Effector memory CD8-positive, alpha-beta T cell (primary cell): ENCODE measurements at places on chromosomes 5 and 9.

GRCh38 chr9:123445981-123446610 is 90.1 kb downstream of the CRB2 start:
- no peak for DNase-seq

DNA sequence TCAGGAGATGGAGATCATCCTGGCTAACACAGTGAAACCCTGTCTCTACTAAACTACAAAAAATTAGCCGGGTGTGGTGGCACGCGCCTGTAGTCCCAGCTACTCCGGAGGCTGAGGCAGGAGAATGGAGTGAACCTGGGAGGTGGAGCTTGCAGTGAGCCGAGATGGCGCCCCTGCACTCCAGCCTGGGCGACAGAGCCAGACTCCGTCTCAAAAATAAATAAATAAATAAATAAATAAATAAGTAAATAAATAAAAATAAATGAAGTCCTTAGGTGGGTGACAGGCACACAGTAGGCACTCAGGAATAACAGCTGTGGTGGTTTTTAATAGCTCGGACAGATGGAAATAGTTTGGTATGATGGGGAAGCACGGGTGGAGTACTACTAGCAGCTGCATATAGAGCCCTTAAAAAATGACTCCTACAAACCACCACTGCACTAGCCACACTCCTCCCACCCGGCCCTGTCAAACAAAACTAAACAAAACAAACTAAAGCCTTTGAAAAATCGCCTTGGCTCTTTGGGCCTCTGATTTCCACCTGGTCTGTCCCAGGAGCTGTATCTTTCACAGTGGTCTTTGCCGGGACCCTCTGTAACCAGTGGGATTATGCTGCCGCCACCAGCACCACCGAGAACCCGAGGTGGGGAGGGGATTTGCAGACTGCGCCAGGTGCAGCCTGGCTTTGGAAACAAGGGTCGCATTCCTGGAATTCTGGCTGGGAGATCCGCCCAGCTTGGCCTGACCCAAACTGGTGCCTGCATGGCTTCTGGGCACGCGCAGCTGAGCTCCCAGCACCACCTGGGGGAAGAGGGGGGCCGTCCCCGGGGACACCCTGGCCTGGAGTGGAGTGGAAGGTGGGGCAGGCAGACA is 5.1 kb upstream of the WDR5 start:
- no peak for DNase-seq

DNA sequence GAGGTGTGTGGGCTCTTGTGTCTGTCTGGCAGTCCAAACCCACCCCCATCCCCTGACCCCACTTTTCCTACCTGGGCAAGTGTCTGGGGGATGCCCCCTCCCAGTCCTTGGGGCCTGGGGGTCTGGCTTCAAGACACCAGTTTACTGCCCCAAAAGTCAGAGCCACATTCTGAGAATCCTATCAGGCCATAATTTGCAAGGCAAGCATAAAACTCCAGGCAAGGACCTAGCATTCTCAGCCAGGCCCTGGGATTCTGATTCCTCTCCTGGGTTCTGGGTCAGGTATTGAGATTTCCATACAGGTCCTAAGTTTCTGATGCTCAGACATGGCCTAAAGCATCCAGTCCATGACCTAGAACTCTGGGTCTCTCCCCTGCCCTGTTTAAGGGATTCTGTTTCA is 33.3 kb downstream of the CXXC5 start:
- DNase-seq = no peak

GRCh38 chr9:78821126-78821822 is 524.3 kb downstream of the PSAT1 start:
- DNase-seq = no peak

GRCh38 chr9:98107926-98108325 is 11.1 kb downstream of the TRIM14 start:
- DNase-seq = no peak

GRCh38 chr9:95133325-95133705 is 184.2 kb downstream of the FANCC start:
- DNase-seq = no peak

GRCh38 chr5:120749737-120750136 is 285.6 kb downstream of the PRR16 start:
- no peak for DNase-seq

DNA sequence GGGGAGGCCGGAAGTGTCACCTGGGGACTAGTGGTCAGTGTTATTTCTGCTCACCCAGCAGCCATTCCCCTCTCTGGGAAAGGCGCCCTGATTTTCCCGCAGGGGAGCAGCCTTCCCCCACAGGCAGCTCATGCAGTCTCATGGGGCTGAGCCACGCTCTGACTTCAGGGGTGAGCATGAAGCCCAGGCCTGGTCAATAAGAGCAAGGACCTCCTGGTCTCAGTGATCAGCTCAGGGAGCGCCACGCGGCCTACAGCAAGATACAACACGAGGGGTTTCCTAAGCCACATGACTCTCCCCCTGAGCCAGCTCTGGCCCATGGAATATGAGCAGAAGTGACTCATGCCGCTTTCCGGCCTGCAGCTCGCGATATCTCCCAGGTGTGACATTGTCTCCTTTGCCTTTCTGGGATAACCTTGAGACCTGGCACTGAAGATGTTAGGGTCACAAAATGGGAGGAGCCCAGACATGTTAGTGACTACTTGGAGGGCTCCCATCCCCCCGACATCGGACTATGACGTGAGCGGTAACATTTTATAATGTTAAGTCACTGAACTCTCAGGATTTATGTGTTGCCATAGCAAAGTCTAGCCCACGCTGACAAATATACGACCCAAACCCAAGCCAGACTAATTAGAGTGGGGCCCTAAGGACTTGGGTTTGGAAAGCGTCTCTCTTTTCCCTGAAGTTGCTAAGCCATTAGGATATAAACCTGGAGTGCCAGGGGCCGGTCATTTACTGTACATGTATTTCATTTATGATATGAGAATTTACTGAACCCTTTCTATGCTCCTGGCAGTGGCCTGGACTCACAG is 46.5 kb upstream of the GFPT2 start:
- DNase-seq = no peak

DNA sequence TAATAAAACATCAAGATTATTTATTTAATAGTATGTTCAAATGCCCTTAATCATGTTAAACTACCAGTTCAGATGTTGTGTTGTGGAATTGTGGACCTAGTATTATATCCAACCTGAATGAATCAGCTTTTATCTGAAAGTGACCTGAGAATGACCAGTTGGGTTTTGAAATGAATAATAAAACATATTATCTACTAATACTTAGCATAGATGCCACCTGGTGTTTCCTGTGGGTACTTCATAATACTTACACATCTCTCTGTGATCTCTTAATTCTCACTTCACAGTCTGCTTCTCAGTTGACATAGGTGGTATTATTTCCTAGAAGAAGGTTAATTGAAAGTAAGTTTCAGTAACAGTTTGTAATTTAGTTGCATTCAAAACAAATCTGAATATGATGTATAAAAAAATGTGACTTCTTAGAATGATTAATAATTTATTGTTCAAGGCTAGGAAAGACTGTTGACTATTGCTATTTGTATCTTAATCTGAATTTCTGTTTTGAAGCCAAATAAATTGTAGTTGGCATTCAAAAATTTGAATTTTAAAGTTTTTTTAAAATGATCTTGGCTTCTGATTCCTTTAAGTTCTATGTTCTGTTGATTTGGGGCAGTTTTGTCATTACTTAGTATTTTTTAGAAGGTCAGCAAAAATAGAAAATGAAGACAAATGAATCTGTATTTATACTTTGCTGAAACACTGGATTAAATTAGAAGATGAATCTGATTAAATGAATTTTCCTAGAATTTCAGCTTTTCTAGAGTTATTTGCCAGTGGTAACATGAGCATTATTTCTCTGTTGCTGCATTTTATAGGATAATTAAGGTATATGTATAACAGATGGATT is 48.2 kb downstream of the KIF2A start:
- DNase-seq = peak; percentile 43

- no peak for DNase-seq
Observed at GRCh38 chr5:139075066-139076050, 122.8 kb downstream of the SIL1 start.

GRCh38 chr5:170863646-170864045 is 1.8 kb downstream of the RANBP17 start:
- no peak for DNase-seq

- no peak for DNase-seq
Observed at GRCh38 chr9:137294681-137295237, 7.3 kb downstream of the NRARP start.

- DNase-seq = no peak
Observed at GRCh38 chr5:128406803-128407202, 131.2 kb downstream of the FBN2 start.

DNA sequence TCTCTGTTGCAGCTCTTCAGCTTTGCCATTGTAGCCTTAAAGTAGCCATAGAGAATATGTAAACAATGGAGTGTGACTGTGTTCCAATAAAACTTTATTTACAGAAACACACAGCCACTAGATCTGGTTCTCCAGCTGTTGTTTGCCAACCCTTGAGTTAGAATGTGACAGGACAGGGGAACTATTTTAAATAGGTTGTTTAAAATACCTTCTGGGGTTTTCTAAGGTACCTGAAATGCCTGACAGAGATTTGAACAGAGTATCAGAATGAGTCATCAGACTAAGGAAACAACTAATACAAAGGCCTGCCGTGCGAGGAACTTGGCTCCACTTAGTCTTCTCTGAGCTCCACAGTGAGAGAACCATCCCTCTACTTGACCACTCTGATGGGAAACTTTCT is 85.4 kb downstream of the HSD17B4 start:
- no peak for DNase-seq

DNA sequence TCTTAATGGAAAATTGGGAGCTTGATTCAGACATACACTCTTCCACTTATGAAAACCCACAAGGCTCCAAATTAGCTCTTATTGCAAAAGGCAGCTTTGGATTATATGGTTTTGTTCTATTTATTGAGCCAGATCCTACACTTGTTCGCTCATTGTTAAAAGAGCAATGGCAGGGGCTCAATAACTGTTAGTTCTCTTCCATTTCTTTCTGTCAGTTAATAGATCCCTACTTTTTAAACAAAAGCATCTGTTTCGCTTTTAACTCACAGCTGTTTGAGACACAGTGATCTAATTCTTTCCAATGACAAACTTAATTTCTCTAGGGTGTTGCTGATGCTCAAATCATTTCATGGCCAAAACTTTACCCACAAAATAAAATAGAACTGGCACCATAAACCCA is 11.7 kb downstream of the C5 start:
- no peak for DNase-seq

GRCh38 chr9:127273326-127273725 is 8.8 kb downstream of the GARNL3 start:
- DNase-seq = no peak

GRCh38 chr5:142669477-142669876 is 16.4 kb downstream of the FGF1 start:
- no peak for DNase-seq

GRCh38 chr5:171593401-171593800 is 174.0 kb downstream of the FGF18 start:
- no peak for DNase-seq

DNA sequence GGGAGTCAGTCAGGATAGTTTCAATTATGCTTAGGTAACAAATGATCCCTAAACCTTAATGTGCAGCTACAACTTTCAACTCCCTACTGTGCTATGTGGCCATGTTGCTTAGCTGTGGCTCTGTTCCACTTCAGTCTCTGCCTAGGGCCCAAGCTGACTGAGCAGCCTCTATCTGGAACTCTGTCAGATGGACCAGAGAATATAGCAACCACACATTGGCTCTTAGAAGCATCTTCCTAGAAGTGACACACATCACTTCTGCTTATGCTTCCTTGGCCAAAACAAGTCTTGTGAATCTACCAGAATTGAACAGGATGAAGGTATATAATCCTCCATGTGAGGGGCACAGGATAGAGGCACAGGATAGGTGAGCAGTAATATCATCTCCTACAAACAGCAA is 36.7 kb upstream of the TNC start:
- DNase-seq = no peak

DNA sequence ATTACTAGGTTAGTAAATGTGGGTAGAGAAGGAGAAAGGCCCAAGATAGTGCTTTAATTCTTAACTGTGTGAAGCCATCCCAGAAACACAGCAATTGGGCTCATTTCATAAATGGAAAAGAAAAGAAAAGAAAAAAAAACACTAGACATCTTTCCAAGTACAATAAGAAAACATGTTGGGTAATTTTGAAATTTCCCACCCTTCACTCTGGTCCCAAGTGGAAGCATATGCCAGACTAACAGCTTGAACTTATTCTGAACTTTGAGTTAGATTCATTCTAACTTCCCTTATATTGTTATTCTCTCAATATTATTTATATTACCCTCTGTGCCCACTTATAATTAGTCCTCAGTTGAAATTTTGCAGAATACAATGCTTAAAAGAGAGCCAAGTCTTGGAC is 113.4 kb upstream of the GHR start:
- DNase-seq = no peak

- no peak for DNase-seq
Observed at GRCh38 chr5:169657127-169657526, 20.1 kb downstream of the DOCK2 start.

- no peak for DNase-seq
Observed at GRCh38 chr9:114694719-114695269, 12.8 kb upstream of the TEX48 start.

DNA sequence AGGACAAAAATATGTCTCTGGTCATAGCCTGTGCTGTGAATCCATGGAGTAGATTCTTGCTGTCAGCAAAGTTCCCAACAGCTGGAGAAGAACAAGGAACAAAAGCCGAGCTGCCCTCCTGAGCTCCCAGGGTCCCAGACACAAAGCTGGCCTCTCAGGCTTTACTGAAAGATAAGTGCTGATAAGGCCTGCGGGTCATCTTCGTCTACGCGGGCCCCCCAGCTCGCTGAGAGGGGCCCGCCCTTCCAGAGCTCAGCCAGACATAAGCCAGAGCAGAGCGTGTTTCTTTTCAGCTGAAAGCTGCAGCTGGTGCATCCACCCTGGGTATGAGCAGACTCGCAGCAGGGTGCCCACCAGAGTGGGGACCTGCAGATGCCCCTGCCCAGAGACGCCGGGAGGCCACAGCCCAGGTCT is 84.7 kb downstream of the HSD17B3 start:
- DNase-seq = no peak

DNA sequence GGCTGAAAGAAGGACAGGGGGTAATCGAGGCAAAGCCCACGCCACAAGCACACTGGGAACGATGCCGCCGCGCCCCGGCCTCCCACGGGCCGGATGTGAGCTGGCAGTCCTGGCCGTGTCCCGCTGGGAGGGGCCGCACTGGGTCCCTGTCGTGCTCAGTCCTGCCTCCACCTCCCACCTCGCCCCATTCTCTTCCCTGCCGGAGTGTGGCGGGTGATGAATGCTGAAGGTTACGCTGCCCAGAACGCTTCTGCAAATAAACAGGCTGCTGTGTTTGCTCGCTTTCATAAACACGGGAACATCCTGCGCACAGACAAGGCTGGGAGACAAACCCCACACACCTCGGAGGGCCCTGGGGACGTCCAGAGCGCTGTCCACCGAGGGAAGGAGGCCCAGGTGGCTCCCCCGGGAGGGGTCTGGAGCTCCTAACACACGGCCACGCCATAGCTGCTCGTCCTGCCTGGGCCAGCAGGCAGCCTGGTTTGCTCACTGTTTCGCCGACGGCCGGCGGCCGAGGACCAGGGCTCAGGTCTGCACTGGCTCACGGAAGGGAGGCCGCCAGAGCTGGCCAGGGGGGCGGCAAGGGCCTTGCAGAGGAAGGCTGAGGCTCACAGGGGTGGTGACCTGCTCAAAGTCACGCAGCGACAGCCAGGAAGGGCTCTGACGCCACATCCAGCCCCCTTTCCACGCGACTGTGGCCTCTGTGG is 2.3 kb downstream of the DNLZ start:
- no peak for DNase-seq

- DNase-seq = no peak
Observed at GRCh38 chr9:74117731-74118130, 379.4 kb upstream of the RORB start.
